ENCODE measurements at places on chromosomes 2 and 18.
A peak's percentile ranks its signal among the peaks of the same experiment; 100 is the strongest.

DNA sequence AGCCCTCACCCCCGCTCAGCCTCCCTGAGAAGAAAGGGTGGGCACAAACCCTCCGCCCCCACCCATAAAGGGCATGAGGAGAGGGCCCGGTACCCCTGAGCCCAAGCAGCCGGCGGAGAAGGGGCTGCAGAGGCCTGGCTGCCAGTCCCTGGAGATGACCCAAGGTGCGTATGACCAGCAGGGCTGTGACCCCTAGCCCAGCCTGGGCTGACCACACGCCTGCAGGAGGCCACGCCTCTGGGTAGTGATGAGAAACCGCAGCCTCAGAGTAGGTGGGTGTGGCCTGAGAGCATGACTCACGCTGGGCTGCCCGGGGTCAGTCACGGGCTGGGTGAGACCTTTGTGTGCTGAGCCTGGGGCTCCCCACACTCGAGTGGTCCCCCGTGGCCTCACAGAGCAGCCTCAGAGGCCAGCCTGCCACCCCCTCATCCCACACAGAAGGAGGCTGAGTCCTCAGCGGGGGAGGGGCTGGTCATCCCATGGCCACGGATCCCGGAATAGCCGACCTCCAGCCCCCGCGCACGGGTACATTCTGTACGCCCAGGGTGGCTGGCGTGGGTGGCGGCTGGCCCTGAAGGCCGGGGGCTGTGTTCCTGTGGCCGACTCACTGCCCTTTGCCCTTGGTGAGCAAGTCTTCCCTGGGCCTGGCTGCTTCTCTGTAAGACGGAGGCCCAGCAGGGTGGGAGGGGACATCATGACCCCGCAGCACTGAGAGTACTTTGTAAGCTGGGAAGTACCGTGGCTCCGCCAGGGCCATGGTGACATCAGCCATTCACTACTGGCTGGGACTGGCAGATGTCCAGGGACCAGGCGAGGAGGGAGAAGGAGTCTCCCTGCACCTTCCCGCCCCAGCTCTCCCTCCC, 110.8 kb upstream of the OTOS start:
- peak; percentile 91 for DNase-seq

DNA sequence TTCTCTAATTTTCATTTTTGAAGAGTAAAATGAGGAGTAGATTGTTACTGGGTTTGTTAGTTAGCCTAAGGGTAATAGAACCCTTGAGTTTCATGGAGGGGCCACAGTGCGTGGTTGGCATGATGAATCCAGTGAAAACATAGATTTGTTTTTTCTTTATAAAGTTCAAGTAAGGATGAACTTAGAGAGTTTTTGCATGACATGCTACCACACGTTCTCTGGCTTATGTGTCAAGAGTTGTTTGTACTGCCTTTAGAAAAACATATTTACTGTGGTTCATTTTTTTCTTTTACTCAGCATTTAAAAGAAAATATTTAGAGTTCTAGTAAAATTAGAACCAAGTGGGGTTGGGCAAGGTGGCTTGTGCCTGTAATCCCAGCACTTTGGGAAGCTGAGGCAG, 21.8 kb downstream of the RBM44 start:
- DNase-seq, result no peak

DNA sequence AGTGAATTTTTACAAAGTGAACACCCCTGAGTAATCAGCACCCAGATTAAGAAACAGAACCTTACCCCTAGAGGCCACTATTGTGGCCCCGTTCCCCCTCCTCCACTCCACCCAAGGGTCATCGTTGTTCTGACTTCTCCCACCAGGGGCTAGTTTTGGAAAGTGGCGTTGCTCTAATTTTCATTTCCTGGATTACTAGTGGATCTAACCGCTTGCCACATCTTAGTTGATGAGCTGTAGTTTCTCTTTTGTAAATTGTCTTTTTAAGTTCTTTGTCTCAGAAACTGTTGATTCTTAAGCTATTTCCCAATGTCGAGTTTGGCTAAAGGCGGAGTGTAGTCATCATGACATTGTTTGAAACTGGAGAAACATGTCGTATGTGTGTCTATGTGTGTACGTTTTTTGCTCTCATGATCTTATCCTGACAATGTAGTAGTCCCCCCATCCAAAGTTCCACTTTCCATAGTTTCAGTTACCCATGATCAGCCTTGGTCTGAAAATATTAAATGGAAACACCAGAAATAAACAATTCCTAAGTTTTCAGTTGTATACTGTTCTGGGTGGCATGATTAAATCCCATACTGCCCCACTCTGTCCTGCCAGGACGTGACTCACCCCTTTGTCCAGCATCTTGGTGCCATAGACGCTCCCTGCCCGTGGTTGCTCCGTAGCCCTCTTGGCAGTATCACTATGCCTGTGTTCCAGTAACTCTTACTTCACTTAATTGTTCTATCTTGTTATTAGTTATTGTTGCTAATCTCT, 71.0 kb upstream of the SP3 start:
- peak; percentile 35 for DNase-seq

- no peak for DNase-seq
Measured at GRCh38 chr2:63821396-63821795, 20.3 kb upstream of the UGP2 start.

GRCh38 chr2:157469726-157470125, 25.8 kb upstream of the CYTIP start:
- DNase-seq, result peak; percentile 22

- peak; percentile 95 for DNase-seq
Measured at GRCh38 chr2:191167766-191168165, 17.0 kb upstream of the STAT4 start.

DNA sequence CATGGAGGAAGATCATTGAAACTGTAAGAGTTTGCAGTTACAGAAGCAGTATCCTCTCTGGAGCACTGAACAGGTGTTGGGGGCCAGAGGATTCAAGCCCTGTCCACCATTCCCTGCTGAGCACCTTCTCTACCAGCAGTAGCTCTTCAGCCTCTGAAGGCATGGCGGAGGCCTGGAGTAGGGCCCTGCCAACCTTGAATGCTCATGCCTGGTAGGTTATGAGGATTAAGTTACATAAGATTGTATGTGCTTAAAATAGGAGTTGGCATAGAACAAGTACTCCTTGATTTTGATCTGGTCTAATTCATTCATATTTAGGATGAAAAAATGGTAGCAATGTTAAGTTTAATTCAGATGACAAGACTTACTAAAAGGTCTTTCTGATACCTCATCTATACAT, 40.2 kb downstream of the FMNL2 start:
- DNase-seq, result no peak

GRCh38 chr2:18297534-18298058, 262.9 kb downstream of the RDH14 start:
- no peak for DNase-seq

Data from EH (cell line).